ENCODE measurements at places on chromosomes 12 and 14. TPM values are rescaled to one million over a fixed set of nuclear protein-coding genes. Genes with fewer than 3 reads are reported as not detected.

DNA sequence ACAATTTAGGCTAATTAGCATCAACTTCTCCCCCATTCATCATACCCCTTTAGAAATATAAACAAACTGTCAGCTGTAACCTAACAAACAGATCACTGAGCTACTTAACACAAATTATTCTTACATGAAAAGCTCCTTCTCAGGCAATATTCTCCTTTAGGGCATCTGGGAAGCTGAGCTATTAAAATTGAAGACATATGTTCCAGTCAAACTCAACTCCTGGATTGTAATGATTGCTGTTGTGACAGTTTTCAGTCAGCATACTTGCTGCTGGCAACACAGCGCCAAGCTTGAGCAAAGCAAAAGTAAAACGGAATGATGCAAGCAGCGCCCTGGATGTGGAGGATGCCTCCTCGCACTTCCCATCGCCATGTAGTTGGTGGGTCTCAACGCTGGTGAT, 82.4 kb downstream of the SLC25A21 start:
- no peak for DNase-seq

- no peak for DNase-seq
These were observed 56.8 kb downstream of the GSC start for GRCh38 chr14:94713115-94713514.

DNA sequence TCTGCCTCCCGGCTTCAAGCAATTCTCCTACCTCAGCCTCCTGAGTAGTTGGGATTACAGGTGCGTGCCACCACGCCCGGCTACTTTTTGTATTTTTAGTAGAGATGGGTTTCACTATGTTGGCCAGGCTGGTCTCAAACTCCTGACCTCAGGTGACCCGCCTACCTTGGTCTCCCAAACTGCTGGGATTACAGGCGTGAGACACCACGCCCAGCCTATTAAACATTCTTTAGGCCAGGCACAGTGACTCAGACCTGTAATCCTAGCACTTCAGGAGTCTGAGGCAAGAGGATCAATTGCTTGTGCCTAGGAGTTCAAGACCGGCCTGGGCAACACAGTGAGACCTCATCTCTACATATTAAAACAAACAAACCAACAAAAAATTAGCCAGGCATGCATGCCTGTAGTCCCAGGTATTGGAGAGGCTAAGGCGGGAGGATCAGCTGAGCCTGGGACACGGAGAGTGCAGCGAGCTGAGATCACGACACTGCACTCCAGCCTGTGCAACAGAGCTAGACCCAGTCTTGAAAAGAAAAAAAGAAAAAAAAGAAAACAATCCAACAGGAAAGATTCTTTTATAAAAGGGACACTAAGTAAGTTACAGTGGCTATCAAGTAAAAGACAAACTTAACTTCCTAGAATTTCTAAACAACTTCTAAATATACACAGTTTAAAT, 70.2 kb downstream of the HECTD1 start:
- DNase-seq = no peak

DNA sequence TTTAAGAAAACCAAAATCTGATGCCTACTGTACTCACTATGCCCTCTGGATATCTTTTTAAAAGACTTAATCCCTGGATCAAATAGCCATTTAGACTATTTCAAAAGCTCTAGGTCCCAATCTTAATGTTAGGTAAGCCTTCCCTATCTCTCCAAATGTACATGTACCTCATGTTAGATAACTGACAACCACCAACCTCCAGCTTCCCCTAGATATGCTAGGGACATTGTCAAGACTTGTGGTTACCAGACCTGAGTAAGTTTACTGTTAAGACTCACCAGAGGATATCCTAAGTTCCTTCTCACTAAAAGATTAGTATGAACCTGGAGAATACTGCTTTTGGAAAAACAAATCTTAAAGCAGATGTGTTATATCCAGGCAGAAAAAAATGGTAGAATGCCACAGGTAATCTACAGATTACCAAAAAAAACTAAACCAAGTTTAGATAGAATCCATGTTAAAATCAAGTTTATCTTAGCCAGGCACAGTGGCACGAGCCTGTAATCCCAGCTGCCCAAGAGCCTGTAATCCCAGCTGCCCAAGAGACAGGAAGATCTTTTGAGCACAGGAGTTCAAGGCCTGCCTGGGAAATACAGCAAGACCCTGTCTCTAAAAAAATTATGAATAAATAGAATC, 9.7 kb downstream of the NAP1L1 start:
- no peak for DNase-seq

DNA sequence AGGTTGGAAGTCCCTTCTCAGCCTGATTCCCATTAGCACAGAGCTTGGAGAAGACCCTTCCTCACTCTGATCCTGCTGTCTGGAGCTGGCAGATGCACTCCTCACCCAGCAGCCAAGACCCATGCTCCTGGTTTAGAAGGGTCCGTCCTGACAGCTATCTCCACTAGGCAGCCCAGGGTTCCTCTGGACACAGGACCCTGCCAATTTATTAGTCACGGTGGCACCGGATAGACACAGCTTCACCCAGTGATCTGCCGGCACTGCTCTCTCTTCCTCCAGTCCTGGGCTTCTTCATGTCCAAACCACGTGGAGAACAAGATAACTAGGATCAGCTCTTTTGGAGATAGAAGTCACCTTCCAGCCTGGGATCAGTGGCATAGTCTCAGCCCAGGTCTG, 26.2 kb upstream of the TCL1B start:
- no peak for DNase-seq

GRCh38 chr14:22489957-22490950, 98.8 kb downstream of the DAD1 start:
- DNase-seq = no peak

- DNase-seq = no peak
These were observed 31.5 kb upstream of the ACTN1 start for GRCh38 chr14:69010648-69011047.

- no peak for DNase-seq
These were observed 144.4 kb upstream of the ARHGAP5 start for GRCh38 chr14:31932675-31933074.

GRCh38 chr12:16225692-16226091, 51.8 kb downstream of the SLC15A5 start:
- no peak for DNase-seq

GRCh38 chr14:103512701-103513611, 9.7 kb downstream of the CKB start:
- peak; percentile 95 for DNase-seq

DNA sequence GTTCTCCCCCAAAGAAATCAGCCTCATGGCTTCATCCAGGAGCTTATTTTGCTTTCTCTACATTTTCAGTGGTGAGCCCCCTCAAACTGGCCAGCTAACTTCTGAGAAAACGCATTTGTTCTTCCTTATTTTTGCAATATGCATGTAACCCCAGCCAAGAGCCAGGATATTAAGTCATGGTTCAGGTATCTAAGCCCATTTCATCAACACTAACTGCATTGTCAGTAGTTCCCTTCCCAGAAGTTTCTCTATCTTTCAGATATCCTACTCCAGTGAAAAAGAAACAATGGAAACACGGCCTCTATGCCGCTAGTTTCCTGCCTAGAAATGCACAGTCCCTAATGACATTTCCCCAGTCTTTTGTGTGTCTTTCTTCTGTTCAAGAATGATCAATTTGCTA, 102.8 kb upstream of the RASSF8 start:
- no peak for DNase-seq

DNA sequence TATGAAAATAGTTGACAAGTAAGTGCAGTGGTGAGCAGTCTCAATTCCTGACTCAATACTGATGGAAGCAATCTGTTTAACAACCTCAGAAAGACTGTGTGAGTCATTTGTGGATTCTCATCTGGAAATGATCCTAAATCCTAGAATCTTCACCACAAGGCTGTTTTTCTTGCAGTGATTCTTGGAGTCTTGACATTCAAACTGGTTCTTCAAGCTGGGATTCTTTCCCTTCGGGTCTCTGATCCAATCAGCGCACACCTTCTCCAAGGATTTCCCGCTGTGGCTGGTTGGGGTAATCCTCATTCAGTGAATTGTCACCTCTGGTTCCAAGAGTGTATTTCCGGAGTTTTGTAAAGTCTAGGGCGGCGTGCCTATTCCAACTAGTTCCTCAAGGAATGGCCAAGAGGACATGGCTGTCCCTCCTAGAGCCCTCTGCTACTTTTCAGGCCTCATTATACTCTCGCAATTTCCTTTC, 37.7 kb upstream of the FOXJ2 start:
- peak; percentile 57 for DNase-seq

Gene PLEKHD1
- total RNA-seq = under 0.01 TPM

Gene TBX3
- 21.3 TPM for total RNA-seq

Gene NTF3
- total RNA-seq = 1.3 TPM

Gene SMCO3
- total RNA-seq = 0.59 TPM

Gene LMO3
- total RNA-seq = 56.3 TPM

Measured in breast epithelium (tissue), 4 donors.